IPS DF 19.7 (cell line): ENCODE measurements at places on chromosomes 11 and 22.

GRCh38 chr11:62665599-62666258 lies 617 bp downstream of the CSKMT start:
- DNase-seq = no peak

GRCh38 chr11:124669193-124669592 lies 4.3 kb downstream of the SIAE start:
- DNase-seq = no peak

GRCh38 chr11:63670096-63670432 lies 1.1 kb downstream of the ATL3 start:
- DNase-seq = no peak

DNA sequence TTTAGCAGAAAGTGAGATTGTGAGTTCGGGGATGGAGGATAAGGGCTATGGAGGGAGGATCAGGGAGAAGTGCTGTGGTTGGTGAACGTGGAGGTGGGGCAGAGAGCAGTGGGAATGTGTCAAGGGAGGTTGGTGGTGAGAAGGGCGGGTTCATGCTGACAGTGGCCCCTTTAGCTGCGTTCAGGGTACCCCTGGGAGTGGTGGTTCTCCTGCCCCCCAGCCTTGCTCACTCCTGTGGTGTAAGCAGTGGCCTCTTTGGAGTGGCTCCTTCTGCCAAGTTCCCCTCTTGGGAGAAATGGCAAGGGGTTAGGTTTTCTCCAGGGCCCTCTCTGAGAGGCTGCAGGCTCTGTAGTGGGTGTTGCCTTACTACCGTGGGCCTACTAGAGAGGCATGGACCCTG lies 16.1 kb upstream of the NECTIN1 start:
- DNase-seq = no peak

GRCh38 chr11:9092072-9092471 lies 673 bp upstream of the SCUBE2 start:
- DNase-seq = no peak

DNA sequence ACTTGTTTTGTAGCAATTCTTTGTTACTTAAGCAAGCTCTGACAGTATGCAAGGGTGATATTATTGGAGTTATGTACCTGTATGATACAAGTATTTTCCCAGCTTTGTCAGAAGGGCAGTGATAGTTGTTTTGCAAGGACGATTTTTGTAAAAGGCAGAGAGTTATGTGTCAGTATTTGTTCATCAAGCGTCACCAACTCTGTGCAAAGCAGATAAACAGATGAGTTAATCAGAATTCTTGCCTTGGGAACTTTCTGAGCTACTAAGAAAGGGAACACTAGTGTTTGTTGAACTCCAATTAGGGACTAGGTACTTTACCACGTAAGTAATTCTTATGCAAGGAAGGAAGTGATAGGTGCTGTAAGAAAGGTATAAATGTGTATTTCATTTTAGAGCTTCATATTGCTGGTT lies 1.4 kb downstream of the USP47 start:
- no peak for DNase-seq

DNA sequence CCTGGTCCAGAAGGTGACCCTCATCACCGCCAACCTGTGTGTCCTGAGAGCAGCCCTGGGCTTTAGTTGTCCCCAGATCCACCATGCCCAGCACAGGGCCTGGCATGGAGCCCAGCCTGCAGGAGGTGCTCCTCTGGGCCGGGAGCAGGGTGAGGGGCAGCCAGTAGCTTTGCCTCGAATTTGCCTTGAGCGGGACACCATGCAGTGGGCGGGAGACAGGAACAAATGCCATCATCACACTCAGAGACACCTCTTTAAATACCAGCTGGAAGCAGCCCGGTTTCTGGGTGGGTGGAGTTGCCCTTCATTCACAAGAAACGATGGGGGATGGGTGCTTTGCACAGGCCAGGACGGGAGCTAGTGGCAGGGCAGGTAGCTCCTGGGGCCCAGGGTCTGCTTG lies 19.3 kb downstream of the FLRT1 start:
- no peak for DNase-seq

DNA sequence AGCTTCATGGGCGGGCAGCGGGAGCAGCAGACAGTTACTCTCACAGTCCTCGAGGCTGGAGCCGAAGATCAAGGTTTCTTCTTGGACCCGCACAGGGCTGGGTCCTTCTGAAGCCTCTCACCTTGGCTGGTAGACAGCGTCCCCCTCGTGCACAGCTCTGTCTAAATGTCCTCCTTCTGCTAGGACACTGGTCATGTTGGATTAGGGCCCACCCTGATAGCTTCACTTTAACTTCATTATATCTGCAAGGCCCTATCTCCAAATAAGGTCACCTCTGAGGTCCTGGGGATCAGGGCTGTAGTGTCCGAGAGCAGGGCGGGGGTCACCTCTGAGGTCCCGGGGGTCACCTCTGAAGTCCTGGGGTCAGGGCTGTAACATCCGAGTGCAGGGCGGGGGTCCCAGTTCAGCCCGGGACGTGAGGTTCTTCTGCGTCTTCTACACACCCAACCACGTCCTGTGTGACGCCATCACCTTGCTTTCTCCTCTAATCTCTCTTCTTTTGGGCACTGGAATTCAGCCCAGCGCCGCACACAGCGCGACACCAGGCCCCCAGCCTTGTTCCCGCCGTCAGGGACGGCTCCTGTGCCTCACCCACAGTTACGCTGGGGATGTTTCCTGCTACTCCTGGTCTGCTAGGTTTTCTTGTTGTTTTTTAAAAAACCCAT lies 34.1 kb upstream of the TOLLIP start:
- no peak for DNase-seq

- no peak for DNase-seq
Observed at GRCh38 chr11:9320047-9320446, 5.7 kb upstream of the TMEM41B start.

GRCh38 chr22:46046299-46046685 lies 69.3 kb upstream of the WNT7B start:
- no peak for DNase-seq

GRCh38 chr11:84671325-84671999 lies 955.7 kb downstream of the DLG2 start:
- no peak for DNase-seq

- no peak for DNase-seq
Observed at GRCh38 chr11:12800032-12800671, 125.9 kb downstream of the TEAD1 start.

- DNase-seq = no peak
Observed at GRCh38 chr22:48729499-48730171, 1098.0 kb downstream of the BRD1 start.

- DNase-seq = no peak
Observed at GRCh38 chr22:39300186-39300830, 19.1 kb downstream of the RPL3 start.

- no peak for DNase-seq
Observed at GRCh38 chr11:65525546-65526480, 930 bp downstream of the SCYL1 start.

GRCh38 chr11:977830-978720 lies 52.4 kb downstream of the AP2A2 start:
- DNase-seq = no peak
